ENCODE measurements at places on chromosomes 11 and 22. TPM values are rescaled to one million over a fixed set of nuclear protein-coding genes. Genes with fewer than 3 reads are reported as not detected.

DNA sequence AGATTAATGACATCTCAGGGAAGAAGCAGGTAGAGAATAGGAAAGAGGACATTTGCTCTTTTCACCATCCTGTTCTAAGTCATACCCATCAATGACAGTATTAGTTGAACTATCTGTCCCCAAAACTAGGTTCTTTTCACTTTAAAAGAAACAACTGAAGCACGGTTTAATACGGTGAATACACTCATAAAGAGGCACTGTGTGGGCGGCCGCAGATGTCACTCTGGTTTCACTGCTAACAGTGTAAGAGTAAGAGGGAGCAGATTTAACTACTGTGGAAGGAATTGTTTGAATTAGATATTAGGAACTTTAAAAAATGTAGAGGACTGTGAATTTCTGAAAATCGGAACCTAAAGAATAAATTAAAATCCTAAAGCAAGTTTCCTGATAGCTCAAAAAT, 49.5 kb downstream of the VSIG10L2 start:
- DNase-seq = no peak

DNA sequence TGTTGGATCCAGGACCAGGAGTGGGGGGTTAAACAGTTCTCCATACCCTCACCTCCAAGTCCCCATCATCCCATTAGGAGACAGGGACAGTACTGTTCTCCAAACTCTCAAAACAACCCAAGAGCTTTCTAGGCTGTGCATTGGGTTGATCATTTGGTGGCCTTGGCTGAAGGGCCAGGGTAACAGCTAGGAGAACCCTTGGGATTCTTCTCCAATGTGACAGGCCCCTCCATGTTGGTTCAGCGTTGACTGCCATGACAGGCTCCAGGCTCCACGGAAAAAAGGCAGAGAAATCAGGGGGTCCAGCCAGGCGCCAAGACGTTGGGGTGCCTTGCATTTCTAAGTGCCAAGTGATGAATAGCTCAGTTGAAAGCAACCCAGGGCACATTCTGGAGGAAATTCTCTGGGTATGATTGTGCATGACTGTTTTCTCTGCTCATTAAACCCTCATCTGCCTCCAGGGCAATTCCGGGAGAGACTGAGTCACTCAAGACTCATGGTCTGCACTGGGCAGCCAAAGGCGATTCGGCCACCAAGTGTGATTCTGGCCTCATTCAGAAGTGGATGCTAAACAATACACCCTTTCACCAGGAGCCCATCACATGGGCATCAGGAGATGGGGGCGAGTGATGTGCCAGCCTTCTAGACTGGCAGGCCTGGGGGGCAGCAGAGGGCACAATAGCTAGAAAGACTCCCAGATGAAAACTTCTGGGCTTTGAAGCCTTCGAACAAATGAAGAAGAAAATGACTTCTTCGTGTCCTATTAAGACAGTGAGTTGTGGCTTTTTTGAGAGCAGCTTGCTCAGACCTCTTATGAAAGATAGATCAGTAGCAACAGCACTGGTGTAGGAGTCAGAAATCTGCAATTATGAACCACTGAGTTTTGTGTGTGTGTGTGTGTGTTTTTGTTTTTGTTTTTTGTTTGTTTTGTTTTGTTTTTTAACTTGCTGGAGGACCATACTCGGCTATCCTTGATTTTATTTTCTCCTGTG, 27.7 kb downstream of the CD44 start:
- DNase-seq = peak; percentile 93

- DNase-seq = no peak
Measured at GRCh38 chr22:31639436-31640039, 22.5 kb downstream of the PISD start.

The GPR152 gene
- not detected for total RNA-seq

Data from kidney epithelial cell (primary cell).